T follicular helper cell (primary cell): ENCODE measurements at places on chromosomes 3 and 15.

DNA sequence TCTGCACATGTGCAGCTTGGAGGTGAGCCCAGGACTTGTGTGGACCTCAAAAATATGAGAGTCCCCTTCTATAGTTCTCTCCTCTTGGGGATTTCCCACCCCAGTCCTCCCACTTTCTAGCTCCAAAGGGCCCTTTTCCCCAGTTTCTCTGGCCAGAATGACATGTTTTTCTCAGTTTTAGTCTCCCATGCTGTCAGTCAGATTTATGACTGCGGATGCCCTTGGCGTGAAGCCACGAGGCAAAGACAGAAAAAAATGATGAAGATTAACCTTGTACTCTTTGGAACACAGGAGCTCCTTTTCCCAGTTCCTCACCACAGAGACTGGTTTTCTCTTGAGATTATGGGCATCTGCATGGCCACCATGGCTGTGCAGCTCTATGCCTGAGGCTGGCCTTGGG is 72.0 kb upstream of the TTBK2 start:
- DNase-seq, result no peak

DNA sequence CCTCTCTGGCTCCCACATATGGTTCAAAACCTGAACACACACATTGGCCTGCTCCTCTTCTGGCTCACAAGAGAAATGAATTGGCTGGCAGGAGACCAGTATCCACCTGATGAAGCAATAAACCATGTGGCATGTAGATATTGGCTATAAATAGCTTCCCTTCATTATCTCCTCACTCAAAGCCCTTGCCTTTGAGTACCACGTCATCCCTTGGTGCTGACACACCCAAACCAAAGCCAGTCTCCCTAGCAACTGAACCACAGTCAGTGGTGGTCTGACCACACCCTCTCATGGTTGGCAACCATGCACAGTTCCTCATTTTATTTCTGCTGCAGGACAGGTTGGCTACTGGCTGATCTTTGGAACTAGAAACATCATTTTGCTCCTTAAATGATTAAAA is 98.8 kb downstream of the ZNF621 start:
- no peak for DNase-seq

DNA sequence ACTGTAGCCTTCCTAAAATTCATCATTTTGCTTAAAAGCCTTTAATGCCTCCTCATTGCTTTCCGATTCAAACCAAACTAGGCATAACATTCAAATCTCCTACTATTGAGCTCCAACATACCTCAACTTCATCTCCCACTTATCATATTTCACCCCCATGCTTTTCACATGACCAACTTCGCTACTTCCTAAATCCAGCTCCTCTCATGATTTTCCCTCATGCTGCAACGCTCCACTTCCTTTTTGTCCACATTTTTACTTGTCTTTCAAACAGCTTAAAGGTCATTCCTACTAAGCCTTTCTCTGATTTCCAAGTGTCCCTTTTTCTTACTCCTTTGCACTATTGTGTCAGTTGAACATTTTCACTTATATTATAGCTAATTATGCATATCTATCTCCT is 20.3 kb upstream of the ANXA2 start:
- DNase-seq, result no peak

DNA sequence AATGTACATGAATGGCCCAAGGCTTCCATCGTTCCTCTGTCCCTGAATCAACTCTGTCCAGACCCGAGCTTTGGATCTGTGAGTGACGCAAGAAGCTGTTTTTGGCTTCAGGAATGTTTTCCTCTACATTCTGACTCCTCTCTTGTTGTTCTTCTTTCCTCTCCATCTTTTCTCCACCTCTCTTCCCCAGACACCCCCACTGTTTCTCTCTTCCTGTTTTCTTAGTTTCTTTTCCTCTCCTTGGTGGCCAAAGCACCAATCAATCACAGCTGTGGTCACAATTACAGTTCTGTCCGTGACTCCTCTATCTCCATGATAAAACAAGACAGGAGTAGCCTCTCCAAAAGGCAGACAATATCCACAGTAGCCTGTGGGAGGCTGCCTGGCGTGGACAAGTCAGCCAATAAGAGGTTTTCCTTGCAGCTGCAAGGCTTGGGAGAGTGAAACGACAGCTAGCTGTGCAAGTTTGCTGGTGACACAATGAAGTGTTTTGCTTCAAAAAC is 4.9 kb upstream of the TMEM212 start:
- no peak for DNase-seq

GRCh38 chr3:46186471-46187340 is 21.4 kb downstream of the CCR1 start:
- DNase-seq, result no peak

DNA sequence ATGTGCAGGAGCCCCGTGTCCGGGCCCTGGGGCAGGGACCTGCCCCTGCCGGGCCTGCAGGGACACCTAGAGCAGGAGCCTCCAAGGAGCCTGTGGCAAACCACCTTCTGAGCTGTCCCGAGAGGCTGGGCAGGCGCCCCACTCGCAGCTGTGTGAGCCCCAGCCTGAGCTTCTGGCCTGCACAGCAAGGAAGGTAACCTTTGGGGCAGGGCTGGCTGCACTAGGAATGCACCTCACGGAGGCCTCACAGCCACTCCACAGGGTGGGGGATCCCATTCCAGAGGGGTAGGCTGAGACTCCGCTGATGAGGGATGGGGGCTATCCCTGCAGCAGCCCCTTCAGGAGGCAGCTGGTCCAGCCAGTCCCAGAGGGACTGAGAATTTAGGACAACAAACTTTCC is 68.1 kb downstream of the DNAJB8 start:
- no peak for DNase-seq

DNA sequence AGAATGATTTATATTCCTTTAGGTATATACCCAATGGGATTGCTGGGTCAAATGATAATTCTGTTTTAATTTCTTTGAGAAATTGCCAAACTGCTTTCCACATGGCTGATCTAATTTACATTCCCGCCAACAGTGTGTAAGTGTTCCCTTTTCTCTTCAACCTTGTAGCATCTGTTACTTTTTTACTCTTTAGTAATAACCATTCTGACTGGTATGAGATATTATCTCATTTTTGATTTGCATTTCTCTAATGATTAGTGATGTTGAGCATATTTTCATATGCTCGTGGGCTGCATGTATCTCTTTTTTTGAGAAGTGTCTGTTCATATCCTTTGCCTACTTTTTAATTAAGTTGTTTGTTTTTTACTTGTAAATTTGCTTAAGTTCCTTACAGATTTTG is 1264.2 kb downstream of the OTOL1 start:
- DNase-seq, result no peak

DNA sequence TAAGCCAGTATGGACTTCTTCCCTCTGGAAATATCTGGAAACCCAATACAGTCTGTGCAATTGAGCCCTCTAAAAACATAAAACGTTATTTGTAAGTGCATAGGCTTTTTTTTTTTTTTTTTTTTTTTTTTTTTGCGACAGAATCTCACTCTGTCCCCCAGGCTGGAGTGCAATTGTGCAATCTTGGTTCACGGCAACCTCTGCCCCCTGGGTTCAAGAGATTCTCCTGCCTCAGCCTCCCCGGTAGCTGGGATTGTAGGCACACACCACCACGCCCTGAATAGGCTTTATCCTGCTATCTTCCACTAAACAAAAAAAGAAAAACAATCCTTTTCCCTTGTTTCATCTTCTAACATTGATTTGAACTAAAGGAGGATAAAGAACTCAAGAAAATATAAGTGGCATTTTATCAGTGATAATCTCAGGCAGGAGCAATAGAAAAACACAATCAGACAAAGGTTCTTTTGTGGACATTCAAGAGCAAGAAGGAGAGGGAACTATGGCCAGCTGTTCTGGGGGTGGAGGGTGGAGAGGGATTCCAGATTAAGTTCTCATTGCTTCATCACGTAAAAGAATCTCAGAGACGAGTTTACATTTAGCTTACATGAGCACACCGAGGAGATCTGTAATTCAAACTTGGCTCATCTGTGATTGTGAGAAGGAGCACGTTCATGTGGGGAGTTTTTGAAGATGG is 68.6 kb downstream of the ITGB5 start:
- no peak for DNase-seq

GRCh38 chr15:67745073-67746006 is 80.0 kb upstream of the SKOR1 start:
- no peak for DNase-seq

DNA sequence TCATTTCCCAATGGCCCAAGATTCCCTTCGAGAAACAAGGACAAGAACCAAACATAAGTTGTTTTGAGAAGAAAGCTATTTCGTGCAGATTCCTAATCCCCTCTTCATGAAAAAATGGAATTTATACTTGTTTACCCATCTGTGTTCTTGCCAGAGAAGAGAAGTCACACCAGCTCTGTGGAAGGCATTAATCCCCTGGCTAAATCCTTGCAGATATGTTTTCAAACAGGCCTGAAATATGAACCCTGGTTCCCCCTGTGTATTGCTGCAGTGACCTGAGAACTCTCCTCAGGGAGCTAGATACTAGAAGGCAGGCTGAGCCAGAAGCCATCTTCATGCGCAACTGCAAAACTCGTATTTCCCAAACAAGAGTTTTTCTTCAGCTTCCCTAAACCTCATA is 337.7 kb downstream of the NEK10 start:
- DNase-seq, result no peak

- no peak for DNase-seq
Observed at GRCh38 chr15:68339481-68339880, 61.9 kb downstream of the FEM1B start.

- no peak for DNase-seq
Observed at GRCh38 chr3:56322862-56323261, 145.4 kb downstream of the ERC2 start.

- no peak for DNase-seq
Observed at GRCh38 chr3:12577379-12577778, 20.5 kb downstream of the MKRN2 start.

GRCh38 chr3:58333206-58334012 is 717 bp downstream of the PXK start:
- no peak for DNase-seq

DNA sequence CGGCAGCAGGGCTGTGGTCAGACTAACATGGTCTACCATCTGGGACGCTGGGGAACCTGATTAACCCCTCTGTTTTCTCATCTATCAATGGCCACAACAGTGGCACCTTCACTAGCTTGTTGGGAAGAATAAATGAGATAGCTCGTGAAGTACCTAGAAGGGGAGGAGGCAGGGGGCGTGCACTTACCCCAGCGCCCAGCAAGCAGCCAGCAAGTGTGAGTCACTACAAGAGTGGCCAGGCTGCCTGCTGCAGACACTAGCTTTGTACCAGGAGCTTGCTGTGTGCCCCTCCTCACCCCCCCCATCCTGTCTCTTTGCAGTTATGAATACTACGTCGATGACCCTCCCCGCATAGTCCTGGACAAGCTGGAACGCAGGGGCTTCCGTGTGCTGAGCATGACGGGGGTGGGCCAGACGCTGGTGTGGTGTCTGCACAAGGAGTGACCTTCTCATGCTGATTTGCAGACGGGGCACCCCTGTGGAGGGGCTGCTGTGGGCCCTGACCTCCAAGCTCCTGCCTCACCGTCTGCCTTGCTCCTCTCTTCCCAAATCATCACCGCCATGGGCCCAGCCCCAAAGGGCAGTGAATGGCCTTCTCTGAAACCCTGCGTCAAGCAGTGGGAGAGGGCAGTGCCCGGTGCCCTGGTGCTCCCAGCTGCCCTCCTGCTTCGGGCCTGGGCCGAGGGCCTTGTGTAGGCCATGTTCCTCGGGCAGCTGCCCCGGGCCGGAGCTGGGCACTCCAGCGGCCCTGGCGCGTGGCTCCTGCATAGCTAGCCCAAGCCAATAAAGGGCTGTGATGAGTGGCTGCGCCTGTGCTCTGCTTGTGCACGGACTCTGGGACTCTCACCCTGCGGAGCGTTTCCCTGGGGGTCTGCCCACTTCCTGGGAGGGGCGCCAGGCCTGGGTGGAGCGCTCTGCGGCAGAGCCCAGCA is 2.6 kb upstream of the C15orf62 start:
- DNase-seq, result no peak

GRCh38 chr15:29066310-29066709 is 180.5 kb downstream of the APBA2 start:
- DNase-seq, result no peak

GRCh38 chr3:194984622-194985021 is 286.3 kb downstream of the XXYLT1 start:
- no peak for DNase-seq

- no peak for DNase-seq
Observed at GRCh38 chr15:88115486-88116152, 140.9 kb downstream of the NTRK3 start.

- no peak for DNase-seq
Observed at GRCh38 chr3:137121704-137122314, 164.0 kb downstream of the IL20RB start.

GRCh38 chr3:11705049-11705448 is 61.3 kb upstream of the VGLL4 start:
- no peak for DNase-seq

DNA sequence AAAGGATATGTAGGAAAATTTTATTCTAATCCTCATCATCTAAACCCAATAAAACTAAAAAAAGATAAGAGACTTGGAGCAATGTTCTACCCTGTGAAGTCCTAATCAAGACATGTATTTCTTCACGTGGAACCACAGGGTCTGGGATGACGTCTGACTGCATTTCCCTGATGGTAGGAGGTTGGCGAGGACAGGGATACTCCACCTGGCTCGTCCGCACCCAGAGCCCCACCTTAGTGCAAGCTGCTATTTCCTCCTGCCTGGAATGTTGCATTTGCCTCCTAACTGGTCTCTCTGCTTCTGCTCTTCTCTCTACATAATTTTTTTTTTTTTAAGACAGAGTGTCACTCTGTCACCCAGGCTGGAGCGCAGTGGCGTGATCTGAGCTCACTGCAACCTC is 57.7 kb upstream of the RASGRP1 start:
- no peak for DNase-seq

DNA sequence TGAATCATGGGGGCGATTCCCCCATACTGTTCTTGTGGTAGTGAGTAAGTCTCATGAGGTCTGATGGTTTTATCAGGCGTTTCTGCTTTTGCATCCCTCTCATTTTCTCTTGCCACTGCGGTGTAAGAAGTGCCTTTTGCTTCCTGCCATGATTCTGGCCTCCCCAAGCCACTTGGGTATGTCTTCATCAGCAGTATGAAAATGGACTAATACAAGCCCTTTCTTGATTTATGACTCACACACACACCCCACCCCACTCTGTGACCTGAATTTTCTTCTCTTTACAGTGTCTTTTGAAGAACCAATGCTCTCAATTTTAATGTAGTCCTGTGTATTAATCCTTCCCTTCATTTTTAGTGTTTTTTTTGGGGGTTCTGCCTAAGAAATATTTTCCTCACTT is 244.8 kb downstream of the PLCL2 start:
- no peak for DNase-seq

DNA sequence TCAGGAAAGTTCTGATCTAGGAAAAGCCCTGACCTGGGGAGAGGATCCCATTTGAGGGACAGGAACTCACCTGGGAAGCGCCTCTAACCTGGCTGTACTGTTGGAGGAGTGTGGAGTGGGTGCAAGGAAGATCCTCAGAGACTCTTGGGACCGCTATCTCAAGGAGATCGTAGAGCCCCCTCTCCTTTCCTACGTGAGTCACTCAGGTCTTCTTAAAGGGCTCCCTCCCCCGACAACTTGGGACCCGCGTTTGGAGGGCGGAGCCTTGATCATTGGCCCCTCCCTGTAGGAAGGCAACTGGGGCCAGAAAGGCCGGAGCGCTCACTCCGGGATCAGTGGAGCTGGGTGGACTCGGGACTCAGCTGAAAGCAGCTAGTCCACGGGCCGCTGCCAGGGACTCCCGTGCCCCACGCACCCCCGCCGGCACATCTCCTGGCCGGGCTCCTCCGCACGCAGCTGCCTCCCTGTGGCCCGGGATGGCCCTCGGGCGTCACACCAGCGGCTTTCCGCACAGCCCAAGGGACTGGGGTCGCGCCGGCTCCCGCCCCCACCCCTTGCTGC is 520 bp downstream of the SLC26A6 start:
- peak; percentile 14 for DNase-seq
